ENCODE measurements at places on chromosomes 13 and 19.

GRCh38 chr13:59477011-59477410 lies 686.7 kb downstream of the DIAPH3 start:
- no peak for DNase-seq

DNA sequence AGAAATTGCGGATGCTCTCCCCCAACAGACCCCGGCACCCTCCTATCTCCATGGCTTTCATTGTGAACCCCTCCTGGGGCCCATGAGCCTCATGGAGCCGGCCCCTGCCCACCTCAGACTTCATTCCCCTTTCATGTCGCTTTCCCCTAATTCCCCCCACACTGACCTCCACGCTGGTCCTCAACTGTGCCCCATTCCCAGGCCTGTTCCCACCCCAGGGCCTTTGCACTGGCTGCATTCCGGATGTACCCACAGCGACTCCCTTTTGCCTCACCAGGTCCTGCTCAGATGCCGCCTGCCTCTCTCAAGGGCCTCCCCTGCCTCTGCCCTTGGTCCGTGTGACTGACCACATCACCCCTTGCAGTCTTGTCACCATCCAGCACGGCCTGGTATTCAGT lies 13.3 kb downstream of the SLC27A1 start:
- DNase-seq, result no peak

- no peak for DNase-seq
These were observed 6.5 kb downstream of the INSR start for GRCh38 chr19:7287722-7288121.

DNA sequence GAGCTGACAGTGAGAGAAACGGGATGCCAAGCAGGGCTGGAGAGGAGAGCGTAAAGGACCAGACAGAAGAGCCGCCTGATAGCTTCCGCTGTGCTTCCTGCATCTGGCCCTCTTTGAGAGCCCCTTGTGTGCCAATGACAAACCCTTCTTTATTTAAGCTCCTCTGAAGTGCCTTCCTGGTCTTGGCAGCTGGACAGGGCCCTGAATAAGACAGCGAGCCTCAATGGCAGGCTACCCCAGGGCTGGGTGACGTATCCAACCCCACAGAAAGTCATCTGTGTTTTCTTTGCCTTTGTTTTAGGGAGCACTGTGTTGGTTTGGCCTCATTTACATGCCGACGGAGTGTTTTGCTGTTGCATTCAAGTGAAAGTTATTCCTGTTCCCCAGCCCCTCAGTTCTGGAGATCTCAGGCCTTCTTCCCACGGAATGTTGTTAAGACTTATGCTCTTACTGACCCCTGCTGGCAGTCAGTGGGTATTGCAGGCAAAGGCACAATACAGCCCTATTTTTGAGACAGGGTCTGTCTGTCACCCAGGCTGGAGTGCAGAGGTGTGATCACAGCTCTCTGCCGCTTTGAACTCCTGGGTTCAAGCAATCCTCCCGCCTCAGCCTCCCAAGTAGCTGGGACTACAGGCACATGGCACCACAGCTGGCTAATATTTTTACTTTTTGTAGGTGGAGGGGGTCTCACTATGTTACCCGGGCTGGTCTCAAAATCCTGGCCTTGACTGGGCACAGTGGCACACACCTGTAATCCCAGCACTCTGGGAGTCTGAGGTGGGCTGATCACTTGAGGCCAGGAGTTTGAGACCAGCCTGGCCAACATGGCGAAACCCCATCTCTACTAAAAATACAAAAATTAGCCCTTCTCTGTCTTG lies 16.8 kb downstream of the CCL25 start:
- no peak for DNase-seq

DNA sequence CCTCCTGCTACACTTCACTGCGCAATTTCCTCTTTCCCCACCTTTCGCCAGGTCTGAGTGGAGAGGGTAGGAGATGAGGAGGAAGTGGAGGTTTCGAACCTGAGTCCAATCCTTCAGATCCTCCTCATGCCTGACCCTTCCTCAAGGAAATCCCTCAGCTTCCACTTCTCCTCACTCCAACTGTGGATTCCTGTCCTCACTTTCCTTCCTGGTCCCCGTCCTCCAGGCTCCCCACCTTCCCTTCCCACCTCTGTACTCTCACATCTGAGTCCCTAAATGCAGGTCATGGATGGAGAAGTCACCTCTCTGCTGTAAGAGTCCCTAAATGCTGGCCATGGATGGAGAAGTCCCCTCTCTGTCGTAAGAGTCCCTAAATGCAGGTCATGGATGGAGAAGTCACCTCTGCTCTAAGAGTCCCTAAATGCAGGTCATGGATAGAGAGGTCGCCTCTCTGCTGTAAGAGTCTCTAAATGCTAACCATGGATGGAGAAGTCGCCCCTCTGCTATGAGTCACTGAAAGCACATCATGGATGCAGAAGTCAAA lies 3.1 kb downstream of the TMEM86B start:
- no peak for DNase-seq

- no peak for DNase-seq
These were observed 67.4 kb downstream of the CDADC1 start for GRCh38 chr13:49315036-49315565.

GRCh38 chr19:38032151-38032550 lies 125.1 kb downstream of the SIPA1L3 start:
- no peak for DNase-seq

GRCh38 chr13:49596221-49596620 lies 10.9 kb upstream of the RCBTB1 start:
- no peak for DNase-seq

DNA sequence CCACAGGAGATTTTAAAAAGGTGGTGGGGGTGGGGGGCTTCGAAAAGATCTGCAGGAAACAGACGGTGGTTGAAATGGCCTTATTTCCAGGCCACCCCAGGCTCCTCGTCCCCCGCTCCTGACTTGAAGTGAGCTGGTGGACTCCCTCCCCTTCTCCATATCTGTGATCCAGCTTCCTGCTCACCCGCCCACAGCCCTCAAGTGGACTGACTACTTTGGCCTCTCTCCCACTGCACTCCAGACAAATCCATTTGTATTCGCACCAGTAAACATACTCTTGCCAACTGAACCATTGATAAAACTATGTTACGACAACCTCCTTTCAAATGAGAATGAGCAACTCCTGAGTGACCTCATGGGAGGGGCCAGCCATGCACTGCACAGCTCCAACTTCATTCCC lies 259.5 kb downstream of the COL4A1 start:
- no peak for DNase-seq

GRCh38 chr13:80441968-80442367 lies 101.0 kb upstream of the SPRY2 start:
- no peak for DNase-seq

DNA sequence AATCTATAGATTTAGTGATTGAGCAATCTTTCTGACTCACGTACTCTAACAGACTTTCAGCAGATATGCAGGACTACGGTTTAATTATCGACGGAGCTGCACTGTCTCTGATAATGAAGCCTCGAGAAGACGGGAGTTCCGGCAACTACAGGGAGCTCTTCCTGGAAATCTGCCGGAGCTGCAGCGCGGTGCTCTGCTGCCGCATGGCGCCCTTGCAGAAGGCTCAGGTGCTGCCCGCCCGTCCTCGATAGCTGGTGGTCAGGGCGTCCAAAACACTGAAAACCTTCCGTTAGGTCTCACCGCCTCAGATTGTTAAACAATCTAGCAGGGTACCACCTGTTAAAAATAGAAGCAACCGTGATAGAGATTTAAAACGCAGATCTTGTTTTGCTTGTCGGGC lies 113.2 kb upstream of the MCF2L start:
- no peak for DNase-seq

- no peak for DNase-seq
These were observed 2.8 kb downstream of the AP3D1 start for GRCh38 chr19:2148482-2149135.

DNA sequence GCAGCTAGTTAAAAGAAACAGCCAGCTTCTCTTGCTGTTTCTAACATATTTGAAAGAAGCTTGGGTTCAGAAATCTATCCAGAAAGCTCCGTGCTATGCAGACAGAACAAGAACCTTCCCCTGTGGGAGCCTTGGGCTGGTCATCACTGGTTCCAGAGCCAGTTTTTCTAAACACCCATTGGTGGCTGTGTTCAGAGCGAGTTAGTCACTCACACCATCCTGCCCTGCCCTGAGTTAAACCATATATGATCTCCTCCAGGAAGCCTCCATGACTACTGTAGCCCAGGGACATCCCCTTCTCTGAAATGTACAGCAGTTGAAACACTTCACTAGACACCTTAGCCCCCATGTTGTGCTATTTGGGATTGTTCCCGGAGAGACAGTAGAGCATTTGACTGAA lies 200.8 kb upstream of the SGCG start:
- DNase-seq, result no peak

- DNase-seq, result no peak
These were observed at the start of gene CAMSAP3 for GRCh38 chr19:7595466-7596133. TSS of gene CAMSAP3 (plus strand) at chr19:7595863. CDS start at chr19:7596003, 140 bp downstream.

GRCh38 chr13:90768116-90768515 lies 579.4 kb upstream of the MIR17HG start:
- no peak for DNase-seq

- DNase-seq, result no peak
These were observed 1314.5 kb upstream of the MIR17HG start for GRCh38 chr13:90032841-90033493.

DNA sequence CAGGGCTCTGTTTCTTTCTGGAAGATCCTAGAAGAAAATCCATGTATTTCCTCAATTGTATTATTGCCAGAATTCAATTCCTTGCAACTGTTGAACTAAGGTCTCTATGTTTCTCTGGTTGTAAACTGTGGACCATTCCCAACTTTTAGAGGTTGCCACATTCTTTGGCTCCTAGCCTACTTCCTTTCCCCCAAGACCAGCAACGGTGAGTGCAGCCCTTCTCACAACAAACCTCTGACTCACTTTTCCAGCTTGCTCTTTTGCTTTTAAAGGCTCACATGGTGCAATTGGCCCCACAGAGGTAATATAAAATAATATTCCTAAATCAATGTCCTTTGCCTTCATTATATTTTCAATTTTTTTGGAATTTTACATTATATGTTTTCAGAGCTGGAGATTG lies 371.3 kb downstream of the SLITRK5 start:
- no peak for DNase-seq

GRCh38 chr19:18764591-18765051 lies 26.5 kb downstream of the COMP start:
- DNase-seq, result no peak

DNA sequence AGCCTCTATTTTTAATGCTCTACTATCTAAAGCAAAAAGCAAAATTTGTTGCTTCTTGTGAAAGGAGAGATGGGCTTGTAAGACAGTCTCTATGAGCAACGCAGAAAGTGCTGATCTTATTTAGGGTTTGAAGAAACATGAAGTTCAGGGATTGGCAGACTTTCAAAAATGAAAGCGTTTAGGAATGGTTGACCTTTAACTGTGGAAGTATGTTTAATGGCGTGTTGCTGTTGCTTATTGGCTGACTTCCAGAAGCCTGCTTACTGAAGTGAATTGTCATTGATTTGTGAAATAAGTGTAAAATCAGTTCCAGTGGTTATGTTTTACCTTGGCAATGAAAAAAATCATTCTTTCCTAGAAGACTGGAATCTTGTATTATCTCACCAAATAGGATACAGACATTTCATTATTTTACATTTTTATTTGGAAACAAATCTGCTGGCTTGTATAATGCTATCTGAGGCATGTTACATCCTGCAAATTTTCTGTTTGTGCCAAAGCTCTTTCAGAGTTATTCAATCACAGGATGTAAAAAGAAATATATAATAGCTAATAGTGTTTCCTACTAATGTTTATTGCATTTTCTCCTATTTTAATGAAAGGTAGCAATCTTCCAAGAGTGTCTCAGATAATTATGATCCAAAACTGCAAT lies 221.3 kb upstream of the SLITRK6 start:
- DNase-seq, result no peak

DNA sequence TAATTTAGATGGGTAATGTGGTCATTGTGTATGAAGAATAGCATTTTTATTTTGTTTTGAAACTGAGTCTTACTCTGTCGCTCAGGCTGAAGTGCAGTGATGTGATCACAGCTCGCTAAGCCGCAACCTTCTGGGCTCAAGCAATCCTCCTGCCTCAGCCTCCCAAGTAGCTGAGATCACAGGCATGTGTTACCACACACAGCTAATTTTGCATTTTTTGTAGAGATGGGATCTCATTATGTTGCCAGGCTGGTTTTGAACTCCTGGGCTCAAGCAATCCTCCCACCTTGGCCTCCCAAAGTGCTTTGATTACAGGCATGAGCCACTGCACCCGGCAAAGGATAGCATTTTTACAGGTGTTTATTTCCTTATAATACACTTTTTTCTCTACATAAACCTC lies 36.6 kb downstream of the SERTM1 start:
- no peak for DNase-seq

DNA sequence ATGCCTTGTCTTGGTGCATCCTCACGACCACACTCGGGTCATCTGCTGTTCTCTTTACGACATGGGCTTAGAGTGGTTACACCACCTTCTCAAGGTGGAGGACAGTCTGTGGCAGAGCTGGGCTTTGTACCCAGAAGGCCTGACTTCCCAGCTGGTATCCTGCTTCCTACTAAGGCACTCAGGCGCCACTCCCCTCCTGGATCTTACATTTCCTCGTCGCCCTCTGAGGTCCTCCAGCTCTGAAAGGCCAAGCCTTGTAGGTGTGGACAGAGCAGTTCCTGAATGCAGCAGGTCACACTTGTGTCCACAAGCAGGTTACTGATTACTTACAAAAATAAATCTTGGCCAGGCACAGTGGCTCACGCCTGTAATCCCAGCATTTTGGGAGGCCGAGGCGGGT lies 11.9 kb downstream of the SYCE2 start:
- no peak for DNase-seq

All from GOT3 (cell line).